ENCODE measurements at places on chromosomes 4 and X.

- no peak for DNase-seq
Measured at GRCh38 chr4:54668014-54668611, 10.4 kb downstream of the KIT start.

DNA sequence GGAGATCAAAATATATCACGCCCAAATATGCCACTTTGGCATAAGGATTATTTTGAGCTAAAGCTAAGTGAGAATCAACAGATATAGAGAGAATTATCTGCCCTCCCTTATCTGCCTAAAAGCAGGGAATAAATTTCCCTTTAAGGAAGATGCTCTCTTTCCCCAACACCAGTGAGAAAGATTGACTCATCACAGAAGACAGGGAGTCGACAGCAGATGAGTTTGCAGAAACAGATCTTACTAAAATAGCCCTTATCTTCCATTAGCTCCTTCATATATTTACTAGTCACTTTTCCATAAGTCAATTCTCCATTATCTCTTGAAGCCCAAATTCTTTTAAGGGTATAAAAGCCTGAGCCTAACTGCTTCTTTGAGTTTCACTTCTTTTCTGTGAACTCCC is 156.6 kb downstream of the CAMK2D start:
- DNase-seq, result no peak

- DNase-seq, result no peak
Measured at GRCh38 chr4:38128478-38129459, 168.6 kb downstream of the PTTG2 start.

DNA sequence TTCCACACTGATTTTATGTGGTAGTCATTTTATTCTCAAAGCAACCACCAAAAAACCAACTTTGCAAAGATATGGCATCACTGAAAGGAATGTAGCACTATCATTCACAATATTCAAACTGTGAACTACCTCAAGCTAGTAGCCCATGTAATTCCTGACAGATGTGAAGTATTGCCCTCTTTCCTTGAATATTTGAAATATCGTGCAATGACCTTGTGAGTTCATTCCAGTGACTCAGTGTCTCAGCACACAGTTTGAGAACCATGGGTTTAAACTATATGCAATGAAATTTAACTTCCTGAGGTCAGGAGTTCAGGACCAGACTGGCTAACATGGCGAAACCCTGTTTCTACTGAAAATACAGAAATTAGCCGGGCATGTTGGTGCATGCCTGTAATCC is 20.9 kb upstream of the IQCM start:
- DNase-seq, result no peak

DNA sequence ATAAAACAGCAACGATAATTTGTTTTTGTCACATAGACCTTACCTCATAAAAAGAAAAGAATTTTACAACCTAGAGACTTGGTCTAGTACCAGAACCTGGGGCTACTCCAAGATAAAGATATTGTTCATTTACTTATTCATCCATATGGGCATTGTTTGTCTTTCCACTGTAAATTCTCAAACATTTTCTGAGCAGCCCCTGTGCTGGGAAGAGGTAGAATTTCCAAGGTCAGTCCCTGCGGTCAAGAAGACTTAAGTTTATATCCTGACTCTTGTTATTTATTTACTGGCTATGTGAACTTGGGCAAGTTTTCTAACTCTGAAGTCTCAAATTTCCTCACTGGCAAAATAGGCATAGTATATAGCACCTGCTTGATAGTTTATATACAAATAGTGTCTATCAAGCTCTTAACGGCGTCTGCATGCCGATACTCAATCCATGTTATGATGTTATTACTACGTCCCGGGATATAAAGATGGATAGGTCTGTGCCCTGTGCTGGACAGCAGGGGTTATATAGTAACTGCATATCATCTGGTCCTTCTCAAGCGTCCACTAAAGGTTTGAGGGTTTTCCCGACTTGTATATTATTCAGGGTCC is 222.1 kb upstream of the TAPT1 start:
- DNase-seq, result no peak

DNA sequence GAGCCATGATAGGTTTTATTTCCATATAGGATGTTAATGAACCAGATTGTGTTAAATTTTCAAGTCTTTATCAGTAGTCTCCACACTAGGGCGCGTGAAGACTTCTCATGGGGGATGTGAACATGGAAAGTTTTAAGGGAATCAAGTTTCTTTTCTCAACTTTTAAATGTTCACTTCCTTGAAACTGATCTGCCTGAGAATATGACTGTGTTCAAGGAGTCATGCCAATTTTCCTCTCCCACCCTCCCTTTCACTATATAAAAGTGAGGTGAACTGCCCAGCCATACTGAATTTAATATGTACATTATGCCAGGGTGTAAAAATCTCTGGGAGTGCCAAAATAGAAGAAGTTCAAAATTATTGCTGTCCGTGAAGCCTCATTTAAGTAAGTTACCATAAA is 30.4 kb upstream of the HPGDS start:
- no peak for DNase-seq

DNA sequence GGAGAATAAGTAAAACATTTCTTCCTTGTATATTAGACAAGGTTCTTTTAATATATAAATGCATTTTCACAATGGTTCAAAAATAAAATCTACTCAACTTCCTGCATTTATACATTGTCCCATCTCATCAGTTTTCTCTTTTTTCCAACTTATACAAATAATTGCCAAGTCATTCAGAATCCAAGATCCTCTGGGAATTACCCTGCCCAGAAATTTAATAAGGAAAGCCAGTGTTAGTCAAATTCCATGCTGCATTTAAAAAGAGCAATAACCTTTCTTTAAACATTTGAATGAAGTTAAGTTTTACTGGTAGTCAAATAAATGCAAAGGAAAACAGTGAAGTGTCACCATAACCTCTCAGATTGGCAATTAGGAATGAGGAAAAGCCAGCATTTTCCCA is 357.9 kb downstream of the PPP3CA start:
- DNase-seq, result no peak

- DNase-seq, result no peak
Measured at GRCh38 chr4:57342411-57342810, 232.2 kb upstream of the IGFBP7 start.

GRCh38 chr4:168825975-168826374 is 184.1 kb downstream of the CBR4 start:
- DNase-seq, result no peak

DNA sequence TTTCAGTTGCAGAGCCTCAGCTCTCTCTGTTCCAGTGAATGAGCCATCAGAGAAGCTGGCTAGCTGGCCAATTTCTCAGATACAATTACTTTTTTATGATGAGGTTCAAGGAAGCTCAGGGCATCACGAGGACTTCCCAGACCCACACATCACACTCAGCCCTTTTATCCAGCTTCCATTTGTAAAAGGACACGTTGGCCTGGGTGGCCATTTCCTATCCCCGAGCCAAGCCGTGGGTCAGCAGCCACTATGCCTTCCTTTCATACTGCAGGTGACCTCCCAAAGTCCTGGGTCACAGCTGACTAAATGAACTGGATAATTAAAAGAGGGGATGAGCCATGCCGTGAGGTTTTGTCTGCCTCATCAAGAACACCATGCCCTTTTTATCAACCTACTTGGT is 236.9 kb upstream of the PPARGC1A start:
- DNase-seq, result no peak

DNA sequence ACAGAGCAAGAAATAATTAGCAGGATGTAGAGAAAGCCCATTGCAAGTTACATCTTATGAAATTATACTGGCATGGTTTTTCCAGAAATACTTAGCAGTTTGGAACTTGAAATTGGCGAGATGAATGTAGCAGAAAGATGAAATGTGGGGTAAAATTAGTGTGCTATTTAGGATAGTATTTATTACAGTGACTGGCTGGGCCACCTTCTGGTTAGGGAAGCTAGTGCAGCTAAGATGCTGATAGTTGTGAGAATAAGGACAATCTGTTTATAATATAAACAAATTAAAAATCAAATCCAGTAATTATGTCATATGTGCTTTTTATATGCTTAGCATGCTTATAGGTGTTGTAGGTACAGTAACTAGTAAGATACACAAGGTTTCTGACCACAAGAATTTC is 74.8 kb downstream of the IL15 start:
- no peak for DNase-seq

DNA sequence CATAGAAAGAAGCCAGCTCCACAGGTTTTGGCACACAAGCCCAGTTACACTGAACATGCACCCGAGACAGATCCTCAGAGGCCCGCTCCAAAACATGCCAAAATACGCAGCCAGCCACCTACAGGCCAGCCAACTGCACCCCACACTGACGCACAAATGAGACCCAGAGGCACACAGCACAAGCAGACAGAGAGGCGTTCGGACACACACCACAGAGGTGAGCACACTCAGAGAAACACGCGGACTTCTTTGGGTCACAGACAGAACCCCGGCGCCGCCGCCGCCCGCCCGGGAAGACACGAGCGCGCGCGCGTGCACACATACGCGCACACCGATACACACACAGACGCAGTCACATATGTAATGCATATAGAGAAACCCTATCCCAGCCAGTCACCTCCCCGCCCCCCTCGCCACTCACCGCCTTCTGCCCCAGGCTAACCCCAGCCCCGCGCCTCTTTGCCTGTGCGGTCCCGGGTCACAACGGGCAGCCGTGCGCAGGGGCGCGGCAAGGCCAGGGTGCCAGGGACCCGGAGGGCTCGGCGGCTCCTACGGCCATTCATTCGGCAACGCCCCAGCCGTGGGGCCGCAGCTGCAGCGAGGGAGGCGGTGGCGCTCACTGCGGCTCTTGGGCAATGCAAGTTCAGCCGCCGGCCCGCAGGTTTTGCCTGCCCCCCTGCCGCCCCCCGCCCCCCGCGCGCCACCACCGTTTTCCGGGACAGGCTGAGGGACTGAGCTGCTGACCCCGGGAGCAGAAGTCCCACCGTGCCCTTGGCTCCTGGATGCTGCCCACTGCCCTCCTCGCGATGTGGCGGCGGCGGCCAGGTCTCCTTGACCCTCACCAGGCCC is 553 bp downstream of the SEPTIN6 start:
- DNase-seq, result no peak

DNA sequence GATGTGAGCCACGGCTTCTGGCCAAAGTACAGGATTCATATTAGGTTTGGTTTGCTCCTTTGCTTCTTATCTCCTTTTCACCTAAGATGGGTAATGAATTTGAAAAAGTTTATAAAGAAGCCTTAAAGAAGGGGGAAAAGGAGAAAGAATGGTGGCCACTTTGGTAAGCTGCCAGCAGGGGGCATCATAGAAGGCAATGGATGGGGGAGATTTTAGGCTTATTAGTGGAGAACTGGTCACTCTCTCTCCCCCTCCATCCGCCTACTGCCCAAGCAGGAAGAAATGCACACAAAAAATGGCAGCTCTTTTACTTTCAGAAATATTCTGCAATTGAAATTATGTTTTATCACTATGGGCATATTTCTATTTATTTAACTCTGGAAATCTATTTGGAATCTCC is 32.0 kb downstream of the SPARCL1 start:
- no peak for DNase-seq

DNA sequence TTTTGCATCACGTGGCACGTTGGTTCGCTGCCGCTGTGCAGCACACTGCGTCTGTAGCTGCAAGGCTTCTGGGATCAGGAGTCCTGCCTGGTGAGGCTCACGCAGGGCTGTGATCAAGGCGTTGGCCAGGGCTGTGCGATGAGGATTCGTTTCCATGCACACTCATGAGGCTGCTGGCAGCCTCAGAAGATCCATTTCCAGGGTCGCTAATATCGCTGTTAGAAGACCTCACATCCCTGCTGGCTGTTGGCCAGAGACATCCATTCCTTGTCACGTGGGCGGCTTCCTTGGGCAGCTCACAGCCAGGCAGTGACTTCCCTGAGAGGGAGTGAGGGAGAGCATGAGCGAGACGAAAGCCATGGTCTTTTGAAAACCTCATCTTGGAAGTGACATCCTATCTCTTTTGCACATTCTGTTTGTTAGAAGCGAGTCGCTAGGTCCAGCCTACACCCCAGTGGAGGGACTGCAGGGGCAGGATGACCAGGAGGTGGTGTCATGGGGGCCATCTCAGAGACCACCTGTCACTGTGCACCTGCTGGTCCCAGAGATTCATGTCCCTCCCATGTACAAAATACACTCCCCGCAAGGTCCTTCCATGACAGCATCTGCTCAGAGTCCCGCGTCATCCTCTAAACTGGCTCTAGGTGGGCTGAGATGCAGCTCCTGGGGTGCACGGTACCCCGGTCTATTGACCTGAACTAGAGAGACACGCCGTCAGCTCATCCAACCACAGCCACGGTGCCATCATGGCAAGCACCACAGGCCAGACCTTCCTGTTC is 12.2 kb downstream of the RGS12 start:
- DNase-seq, result peak; percentile 52

GRCh38 chr4:159540501-159540900 is 437.6 kb downstream of the RAPGEF2 start:
- no peak for DNase-seq

DNA sequence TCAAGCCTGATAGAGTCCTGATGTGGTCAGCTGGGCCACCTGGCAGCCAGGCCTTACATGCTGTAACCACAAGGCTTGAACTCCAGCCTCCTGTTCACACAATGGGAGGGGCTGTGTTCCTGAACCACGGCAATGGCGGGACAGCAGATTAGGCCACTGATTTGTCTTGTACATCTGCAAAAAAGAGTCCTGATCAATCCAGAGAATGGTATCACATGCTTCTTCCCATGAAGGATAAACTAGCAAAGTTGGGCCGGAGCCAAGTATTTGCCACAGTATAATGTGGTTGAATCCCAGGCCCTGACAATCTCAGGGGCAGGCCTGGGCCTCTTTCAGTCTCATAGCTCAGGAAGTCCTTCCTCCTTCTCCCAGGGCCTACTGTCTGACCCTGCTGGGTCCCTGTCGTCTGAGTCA is 2182.5 kb upstream of the AGA start:
- DNase-seq, result no peak

DNA sequence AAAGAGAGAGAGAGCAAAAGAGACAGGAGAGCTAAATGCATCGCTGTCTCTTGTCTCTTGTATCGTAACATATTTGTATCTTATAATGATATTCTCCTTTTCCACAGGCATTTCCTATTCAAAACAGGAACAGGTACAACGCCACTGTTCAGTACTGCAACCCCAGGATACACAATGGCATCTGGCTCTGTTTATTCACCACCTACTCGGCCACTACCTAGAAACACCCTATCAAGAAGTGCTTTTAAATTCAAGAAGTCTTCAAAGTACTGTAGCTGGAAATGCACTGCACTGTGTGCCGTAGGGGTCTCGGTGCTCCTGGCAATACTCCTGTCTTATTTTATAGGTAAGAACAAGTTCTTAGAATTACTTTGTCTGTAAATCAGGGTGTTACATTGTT is 288.6 kb downstream of the DCTD start:
- no peak for DNase-seq

DNA sequence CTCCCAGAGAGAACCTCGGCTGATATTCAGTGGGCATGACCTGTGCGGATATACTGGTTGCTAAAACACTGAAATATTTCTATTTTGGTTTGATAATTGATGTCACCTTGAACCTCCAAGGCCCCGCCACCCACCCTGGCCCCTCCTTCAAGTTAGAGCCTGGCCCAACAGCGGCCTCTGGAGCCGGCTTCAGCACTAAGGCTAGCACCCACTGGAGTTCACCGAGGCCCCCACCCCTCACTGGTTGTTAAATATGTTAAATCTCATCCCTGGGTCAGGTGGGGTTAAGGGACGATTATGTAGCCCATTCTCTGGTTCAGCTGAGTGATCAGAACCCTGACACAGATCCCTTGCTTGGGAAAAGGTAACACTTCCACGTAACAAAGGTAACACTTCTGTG is 24.3 kb downstream of the SEL1L3 start:
- no peak for DNase-seq
